ENCODE measurements at places on chromosomes 1 and 21.
A peak's percentile ranks its signal among the peaks of the same experiment; 100 is the strongest.

GRCh38 chr1:56577406-56578137, 1.8 kb downstream of the PLPP3 start:
- DNase-seq = no peak

DNA sequence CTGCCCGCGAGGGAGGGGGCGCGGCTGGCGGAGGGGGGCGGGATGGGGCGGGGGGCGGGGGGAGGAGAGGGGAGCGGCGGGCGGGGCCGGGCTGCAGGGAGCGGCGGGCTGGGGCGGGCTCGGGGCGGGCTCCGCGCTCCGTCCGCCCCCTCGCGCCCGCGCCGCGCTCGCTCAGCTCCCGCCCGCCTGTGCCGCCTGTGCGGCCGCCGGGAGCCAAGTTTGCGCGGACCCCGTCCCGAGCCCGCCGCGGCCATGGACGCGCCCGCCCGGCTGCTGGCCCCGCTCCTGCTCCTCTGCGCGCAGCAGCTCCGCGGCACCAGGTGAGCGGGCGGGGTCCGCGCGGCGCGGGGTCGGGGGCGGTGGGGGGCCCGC, at the start of gene GABRD:
GABRD (plus strand) TSS at position 174 of the 372 bp plus-strand sequence; CDS start at position 253, 79 bp downstream.
- no peak for DNase-seq

GRCh38 chr1:31429583-31429982, 16.6 kb downstream of the SERINC2 start:
- DNase-seq = no peak

- no peak for DNase-seq
These were observed 179.9 kb downstream of the COL24A1 start for GRCh38 chr1:85976516-85977205.

GRCh38 chr1:180027949-180028445, 73.4 kb downstream of the CEP350 start:
- no peak for DNase-seq

DNA sequence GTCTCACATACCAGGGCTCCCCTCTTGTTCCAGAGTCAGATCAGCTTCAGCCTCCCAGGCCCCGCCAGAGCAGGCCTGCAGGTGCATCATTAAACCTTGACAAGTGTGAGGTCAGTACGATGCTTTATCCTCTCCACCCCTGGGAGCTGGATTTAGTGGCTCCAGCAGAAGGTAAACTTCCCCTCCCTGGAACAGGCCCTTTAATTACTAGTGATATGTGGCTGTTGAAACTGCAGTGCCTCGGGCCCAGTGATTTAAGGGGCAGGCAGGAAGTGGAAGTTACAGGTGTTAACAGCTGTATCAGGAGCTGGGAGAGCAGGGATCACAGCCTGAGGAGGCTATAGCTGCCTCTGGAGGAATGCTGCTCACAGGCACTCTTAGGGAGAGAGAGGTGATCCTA, 132.4 kb upstream of the KLHDC7A start:
- no peak for DNase-seq

- DNase-seq = peak; percentile 39
These were observed 917 bp downstream of the KIAA0040 start for GRCh38 chr1:175191659-175192058.
